ENCODE measurements at places on chromosomes 1 and 21.

DNA sequence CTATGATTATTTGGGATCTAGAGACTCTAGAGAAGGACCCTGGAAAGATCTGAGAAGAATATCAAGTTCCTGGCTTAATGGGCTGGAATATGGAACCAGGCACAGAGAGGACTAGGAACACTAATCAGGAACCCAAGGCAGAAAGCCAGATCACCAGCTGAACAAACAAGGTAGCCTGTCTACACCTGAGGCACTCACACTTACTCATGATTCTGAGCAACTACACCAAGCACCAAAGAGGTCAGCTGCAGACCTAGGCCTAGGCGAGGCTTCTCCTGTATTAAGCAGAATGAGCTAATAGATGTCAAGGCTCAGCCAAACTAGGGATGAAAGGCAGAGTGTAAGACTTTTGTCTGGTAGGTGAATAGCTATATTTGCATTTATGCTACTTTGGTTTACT lies 368.1 kb downstream of the LTN1 start:
- DNase-seq: no peak

- DNase-seq: no peak
Observed at GRCh38 chr21:34737115-34737514, 68.3 kb downstream of the CLIC6 start.

DNA sequence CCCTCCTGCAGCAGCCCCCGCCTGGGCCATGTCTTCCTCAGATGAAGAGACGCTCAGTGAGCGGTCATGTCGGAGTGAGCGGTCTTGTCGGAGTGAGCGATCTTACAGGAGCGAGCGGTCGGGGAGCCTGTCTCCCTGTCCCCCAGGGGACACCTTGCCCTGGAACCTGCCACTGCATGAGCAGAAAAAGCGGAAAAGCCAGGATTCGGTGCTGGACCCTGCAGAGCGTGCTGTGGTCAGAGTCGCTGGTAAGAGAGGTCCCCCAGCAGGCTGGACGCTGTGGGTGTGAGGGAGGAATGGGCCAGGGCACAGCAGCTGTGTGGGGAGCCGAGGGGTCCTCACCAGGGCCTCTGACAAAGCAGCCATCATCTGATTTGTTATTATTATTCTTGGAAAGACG lies 58.0 kb downstream of the NDUFS5 start:
- DNase-seq: no peak

DNA sequence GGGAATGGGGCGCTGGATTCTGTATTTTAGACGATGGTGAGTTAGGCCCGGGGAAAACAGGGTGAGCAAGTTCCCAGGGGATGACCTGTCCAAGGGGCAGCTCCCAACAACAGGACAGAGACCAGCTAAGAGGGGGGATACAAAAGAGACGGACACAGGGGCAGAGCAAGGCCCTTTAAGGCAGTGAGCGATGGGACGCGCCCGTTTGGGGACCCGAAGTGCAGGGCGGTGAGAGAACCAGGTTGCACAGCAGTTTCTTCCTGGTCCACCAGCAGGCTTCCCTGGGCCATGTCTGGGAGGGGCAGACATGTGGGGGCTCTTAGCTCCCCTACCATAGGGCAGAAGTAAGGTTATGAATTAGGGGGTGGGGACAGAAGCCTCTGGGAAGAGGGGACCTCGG lies 22.0 kb downstream of the INAVA start:
- DNase-seq: no peak

DNA sequence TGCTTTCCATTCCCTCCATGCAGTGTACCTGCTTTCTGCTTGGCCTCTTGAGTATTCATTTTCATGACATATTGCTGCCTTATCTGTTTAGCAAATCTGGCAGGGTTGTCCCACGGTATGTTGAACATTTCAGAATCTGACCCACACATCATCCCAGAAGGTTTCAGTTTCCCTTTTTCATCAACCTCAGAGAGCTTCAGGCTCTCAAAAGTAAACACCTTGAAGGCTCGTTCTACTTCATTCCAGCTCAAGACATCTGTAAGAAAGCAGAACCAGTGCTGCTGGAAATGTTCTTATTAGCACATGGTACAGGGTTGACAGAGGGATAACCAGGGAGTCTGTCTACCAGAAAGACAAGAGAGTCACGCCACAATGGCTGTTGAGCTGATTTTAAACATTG lies 103.6 kb downstream of the SPAG17 start:
- no peak for DNase-seq

- DNase-seq: no peak
Observed at GRCh38 chr21:15928686-15929425, 199.1 kb downstream of the USP25 start.

DNA sequence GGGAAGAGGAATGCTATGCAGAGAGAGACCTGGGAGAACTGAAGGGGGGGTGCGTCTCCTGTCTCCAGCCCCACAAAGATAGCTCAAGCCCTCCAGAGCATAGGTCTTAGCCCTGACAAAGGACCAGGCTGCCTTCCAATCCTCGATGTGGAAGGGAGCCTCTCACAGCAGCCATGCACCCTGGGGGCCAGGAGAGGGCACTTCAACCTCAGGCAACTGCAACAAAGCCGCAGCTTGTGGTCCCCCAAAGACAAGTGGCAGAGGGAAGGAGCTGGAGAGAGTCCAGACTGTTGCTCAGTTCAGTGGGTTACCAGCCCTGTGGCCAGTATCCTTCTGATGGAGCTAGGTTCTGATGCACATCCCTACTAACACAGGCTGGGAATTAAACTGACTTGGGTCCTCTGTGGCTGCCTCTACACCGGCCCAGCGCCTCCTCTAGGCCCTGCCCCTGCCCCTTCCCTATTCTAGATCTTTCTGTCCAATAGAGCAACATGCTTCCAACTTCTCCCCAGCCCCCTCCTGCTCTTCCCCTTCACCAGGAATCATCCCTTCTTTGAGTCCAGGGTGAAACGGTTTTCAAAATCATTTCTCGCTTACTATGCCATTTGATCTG lies 100.7 kb upstream of the SPATA6 start:
- no peak for DNase-seq

- no peak for DNase-seq
Observed at GRCh38 chr1:57410508-57410907, 13.4 kb downstream of the DAB1 start.

DNA sequence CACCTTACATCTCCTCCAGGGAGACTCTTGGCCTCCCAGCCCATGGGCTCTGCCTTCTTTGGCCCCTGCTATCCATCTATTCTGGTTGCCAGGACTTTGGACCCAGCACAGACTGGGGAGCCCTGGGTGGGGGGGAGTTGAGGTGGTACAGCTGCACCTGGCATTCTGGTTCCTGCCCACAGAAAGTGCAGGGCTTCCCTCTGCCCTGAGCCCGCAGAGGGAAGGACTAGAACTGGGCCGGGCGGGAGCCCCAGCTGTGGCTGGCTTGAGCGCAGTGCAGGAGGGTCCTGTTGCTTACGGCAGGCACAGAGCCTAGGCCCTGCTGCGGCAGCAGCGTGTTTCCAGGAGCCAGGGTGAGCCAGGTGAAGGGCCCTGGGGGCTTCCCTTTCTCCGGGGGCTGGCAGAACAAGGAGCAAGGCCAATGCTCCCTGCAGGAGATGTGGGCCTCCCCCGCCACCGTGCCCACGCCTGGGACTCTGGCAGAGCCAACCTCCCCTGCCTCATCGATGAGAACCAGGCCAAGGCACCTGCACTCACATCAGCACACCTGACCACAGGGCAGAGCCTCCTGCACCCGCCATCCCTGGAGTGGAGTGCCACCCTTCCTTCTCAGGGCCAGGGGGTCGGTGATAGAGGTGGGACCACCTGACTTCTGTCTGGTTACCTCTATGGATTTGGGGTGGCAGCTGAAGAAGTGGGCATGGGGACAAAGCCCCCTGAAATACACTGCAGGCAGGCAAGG lies 16.1 kb downstream of the PARS2 start:
- DNase-seq: no peak

DNA sequence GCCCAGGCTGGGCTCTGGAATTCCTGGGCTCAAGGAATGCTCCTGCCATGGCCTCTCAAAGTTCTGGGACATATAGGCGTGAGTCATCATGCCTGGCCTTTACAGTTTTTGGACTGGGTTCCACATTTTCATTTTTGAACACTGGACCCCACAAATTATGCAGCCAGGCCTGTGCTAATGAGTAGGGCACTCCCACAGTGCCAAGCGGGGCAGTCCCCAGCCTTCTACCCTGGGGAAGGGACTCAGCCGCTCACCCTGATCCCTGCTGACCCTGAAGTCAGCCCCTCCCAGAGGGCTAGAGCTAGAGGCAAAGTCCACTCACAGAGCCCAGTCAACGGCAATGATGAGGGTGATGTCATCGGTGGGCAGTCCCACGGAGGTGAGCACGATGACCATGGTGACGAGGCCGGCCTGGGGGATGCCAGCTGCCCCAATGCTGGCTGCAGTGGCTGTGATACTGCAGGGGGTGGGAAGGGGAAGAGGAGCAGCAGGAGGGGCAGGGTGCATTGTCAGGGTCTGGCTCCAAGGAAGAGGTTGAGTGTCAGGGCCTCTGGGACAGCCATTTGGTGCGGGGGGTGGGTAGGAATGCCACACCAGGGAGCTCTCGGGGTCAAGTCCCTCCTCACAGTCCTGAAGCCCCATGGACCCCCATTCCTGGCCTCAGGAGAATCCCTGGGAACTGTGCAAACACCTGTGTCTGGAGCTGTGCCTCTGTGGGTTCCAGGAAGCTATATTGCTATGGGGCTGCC lies 27.6 kb downstream of the PODN start:
- no peak for DNase-seq

DNA sequence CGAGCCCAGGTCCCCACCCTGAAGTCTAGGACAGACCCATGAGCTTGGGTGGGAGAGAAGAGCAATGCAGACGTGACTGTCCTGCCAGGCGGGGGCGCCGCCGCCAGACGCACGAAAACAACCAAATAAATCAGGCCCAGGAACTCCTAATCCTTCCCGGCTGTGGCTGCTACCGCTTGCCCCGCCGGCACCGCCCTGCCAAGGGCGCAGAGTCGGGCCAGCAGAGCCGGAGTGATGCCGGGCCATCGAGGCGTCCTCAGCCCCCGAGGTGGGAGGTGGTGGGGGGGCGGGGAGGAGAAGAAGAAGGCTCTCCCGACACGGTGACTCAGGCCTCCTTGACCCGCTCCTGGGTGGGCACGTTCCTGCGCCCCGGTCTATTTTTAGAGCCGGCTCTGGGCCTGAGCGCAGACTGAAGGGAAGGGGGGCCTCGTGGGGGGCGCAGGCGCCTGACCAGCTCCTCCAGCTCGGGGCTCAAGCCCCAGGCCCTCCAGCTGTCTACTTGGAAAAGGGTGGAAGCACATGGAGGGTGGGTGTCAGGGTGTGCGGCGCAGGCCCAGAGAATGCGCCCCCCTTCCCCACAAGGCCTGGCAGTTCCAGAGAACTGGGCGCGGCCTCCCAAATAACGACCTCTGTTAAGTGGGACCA lies 10.7 kb upstream of the COL16A1 start:
- DNase-seq: peak; percentile 35

- DNase-seq: no peak
Observed at GRCh38 chr1:26986658-26987057, 6.8 kb upstream of the TRNP1 start.

- no peak for DNase-seq
Observed at GRCh38 chr1:222631611-222632208, 13.8 kb downstream of the MIA3 start.

GRCh38 chr1:212060632-212061472 lies 25.3 kb downstream of the DTL start:
- no peak for DNase-seq

DNA sequence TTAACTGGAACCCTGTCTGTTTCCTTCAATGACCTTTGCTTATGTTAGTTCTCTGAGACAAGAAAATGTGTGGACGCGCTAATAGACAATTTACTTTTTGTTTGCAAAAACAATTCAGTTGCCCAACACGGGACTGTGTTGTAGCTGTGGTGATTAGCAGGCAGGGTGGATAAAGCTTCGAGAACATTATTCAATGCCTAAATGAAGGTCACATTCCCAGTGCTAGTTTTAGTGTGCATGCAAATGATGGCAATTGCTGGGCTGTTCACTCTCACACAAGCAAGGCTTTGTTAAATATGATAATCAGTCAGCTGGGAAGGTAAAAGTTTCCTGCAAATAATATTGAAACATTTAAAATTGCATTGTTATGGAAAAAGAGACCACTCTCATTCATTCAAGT lies 188.4 kb downstream of the BACH1 start:
- no peak for DNase-seq

DNA sequence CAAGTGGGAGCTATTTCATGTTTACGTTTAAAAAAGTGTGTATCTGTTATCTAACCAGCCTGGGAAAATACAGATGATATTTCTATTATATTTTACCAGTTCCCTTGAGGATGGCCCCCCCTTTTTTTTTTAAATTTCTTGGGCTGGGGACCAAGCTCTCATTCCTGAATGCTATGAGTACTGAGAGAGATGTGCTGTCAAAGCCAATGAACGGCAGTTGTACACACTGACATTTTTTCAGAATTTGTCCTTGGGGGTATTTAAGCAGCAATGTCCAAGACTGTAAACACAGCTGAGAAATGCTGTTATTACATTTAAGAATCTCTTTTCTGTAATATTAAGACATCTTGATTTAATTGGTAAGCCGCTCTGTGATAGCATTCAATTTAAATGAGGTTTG lies 177.9 kb downstream of the ST6GALNAC3 start:
- no peak for DNase-seq

- no peak for DNase-seq
Observed at GRCh38 chr21:37546949-37547614, 180.5 kb downstream of the DYRK1A start.

GRCh38 chr1:53662951-53663350 lies 76.0 kb downstream of the GLIS1 start:
- no peak for DNase-seq

- no peak for DNase-seq
Observed at GRCh38 chr1:167161762-167162161, 58.9 kb upstream of the POU2F1 start.

GRCh38 chr1:9766759-9767442 lies 56.9 kb downstream of the CLSTN1 start:
- no peak for DNase-seq

Measured in CD4-positive, alpha-beta T cell treated with Interleukin-2 at 100 ng/mL for 4 hours (primary cell).